NT2/D1 (cell line): ENCODE measurements at places on chromosomes 5 and 9.

- DNase-seq = no peak
Measured at GRCh38 chr5:164561933-164562872, 1056.8 kb downstream of the MAT2B start.

DNA sequence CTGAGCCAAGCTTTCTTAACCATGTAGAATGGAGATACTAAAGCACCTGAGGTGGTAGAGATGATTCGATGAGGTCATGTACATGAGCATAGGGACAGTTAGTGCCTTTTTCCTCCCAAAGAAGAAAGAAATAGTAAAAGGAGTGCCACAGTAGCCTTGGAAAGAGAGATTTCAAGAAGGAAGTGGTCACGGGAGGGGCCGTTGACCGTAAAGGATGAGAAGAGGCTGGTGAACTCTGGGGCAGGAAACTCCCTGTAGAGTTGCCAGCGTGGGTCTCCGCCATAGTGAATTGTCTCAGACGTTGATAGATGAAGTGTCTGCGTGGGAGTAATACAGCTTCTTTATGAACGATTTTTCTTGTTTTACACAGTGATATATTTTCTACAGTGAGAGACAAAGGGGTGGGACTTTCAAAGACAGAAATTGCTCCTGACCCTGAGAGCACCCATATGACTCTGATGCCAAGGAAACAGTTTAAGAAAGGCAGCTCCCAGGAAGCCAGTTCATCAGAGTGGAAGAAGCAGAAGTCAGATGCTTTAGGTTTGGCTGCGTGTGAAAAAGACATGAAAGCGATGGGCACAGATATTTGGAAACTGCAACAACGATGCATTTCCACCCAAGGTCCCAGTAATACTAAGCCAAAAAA is 41.3 kb downstream of the UGCG start:
- no peak for DNase-seq

DNA sequence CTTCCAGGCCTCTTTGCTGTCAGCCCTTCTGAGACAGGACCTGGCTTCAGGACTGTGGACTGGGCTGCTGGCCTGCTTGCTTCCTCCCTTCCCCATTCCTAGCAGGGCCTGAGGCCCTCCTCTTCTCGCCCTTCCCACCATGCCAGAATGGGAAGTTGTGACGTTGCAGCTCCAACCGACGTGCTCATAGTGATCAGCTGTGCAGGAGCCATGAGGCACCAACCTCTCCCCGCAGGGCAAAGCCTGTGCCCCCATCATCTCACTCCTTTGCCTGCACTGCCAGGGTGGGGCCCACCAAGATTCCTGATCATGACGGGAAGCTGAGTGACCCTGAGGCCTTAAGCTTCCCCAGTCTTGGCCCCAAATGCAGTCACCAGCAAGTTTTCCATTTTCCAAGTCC is 45.1 kb upstream of the GARNL3 start:
- DNase-seq = no peak

DNA sequence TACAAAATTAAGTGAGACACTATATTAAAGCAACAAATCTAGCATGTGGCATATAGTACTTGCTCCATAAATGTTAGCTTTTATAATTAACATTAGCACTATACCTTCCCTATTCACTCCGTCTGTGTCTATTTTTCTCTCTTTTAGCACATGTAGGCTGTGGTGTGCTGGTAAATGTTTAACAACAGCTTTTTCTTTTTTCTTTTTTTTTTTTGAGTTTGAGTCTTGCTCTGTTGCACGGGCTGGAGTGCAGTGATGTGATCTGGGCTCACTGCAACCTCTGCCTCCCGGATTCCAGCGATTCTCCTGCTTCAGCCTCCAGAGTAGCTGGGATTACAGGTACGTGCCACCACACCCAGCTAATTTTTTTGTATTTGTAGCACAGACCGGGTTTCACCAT is 62.1 kb downstream of the SPRY4 start:
- no peak for DNase-seq

DNA sequence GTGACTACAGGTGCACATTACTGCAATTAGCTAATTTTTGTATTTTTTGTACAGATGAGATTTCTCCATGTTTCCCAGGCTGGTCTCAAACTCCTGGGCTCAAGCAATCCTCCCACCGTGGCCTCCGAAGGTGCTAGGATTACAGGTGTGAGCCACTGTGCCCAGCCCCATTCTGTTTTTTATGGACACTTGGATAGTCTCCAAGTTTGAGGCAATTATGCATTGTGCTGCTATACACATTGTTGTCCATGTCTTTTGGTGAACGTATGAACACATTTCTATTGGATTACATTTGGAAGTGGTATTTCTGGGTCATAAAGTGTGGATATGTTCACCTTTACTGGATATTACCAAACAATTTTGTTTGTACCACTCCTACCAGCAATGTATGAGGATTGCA is 22.4 kb upstream of the PLPP1 start:
- DNase-seq = no peak

- no peak for DNase-seq
Measured at GRCh38 chr5:64921386-64921785, 152.7 kb downstream of the CWC27 start.

- peak; percentile 60 for DNase-seq
Measured at GRCh38 chr9:118643118-118643517, 726.1 kb downstream of the BRINP1 start.

- DNase-seq = no peak
Measured at GRCh38 chr5:172713113-172713808, 57.7 kb downstream of the DUSP1 start.

GRCh38 chr9:117073539-117074341 is 341.1 kb downstream of the ASTN2 start:
- DNase-seq = peak; percentile 55

DNA sequence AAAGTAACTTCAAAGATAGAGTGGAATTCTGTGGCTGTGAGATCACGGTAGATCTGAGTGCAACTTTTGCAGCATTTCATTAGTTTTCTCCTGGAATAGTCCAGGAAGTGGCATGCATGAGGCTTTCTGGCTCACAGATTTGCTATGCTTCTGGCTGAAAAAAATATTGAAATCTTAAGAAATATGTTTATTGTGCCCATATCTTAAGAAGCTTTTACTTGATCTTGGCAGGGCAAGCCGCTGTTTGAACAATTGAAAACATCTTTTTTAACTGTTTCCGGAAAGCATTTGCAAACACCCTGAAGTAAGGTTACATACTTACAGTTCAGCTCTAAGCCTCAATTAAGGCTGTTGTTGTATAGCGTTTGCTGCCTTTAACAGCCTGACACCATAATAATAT is 135.7 kb upstream of the GDNF start:
- no peak for DNase-seq

DNA sequence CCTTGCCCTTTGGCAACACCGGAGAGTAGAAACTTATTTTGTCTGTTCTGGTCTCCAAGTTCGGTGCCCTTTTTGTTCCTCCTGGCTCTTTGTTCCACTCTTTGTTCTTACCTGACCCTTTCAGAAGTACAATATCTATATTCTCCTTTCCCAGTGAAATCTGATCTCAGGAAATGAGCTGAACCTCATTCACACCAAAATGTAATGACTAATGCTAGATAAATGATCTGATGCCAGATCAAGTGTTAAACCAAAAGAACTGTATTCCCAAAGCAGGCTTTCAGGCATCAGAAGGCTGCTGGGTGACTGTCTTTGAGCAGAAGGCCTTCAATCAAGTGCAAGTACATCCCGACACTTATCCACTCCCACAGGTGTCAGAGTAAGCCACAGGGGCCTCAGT is 156.4 kb downstream of the SPOCK1 start:
- DNase-seq = no peak

GRCh38 chr5:51960617-51961121 is 577.4 kb downstream of the ISL1 start:
- DNase-seq = no peak

- no peak for DNase-seq
Measured at GRCh38 chr9:89357331-89358197, 39.3 kb downstream of the SECISBP2 start.

DNA sequence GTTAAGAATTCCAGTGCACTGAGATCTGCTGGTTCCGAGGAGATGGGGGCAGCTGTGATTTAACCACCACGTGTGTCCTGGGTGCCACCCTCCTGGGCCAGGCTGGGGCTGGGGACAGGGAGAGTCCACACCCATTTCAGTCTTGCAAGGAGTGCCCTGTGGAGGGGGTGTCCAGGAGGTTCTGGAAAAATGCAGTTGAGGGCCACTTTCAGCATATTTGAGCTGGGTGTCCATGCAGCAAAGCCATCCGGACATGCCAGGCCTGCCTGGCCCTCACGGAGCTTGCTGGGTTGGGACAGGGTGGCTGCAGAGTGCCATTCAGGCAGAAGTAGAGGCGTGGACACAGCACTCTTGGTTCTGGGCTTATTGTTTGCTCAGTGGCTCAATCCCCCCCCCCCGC is 68.1 kb downstream of the NEK6 start:
- DNase-seq = no peak

- DNase-seq = no peak
Measured at GRCh38 chr9:127783111-127784008, 2.5 kb upstream of the CDK9 start.
